Activated CD8-positive, alpha-beta memory T cell treated with anti-CD3 and anti-CD28 coated beads, Interleukin-2, amount 50 U/mL, for 48 hours (primary cell): ENCODE measurements at places on chromosomes 4 and X.

DNA sequence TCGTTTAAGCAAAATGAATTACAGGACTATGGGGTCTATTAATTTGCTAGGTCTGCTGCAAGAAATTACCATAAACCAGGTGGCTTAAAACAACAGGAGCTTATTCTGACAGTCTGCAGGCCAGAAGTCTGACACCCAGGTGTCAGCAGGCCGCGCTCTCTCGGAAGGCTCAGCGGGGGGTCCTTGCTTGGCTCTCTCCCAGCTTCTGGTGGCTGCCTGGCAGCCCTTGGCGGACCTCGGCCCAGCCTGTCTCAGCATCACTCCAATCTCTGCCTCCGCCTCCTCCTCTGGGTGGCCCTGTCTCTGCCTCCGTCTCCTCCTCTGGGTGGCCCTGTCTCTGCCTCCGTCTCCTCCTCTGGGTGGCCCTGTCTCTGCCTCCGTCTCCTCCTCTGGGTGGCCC is 580.5 kb upstream of the FAT1 start:
- no peak for DNase-seq

DNA sequence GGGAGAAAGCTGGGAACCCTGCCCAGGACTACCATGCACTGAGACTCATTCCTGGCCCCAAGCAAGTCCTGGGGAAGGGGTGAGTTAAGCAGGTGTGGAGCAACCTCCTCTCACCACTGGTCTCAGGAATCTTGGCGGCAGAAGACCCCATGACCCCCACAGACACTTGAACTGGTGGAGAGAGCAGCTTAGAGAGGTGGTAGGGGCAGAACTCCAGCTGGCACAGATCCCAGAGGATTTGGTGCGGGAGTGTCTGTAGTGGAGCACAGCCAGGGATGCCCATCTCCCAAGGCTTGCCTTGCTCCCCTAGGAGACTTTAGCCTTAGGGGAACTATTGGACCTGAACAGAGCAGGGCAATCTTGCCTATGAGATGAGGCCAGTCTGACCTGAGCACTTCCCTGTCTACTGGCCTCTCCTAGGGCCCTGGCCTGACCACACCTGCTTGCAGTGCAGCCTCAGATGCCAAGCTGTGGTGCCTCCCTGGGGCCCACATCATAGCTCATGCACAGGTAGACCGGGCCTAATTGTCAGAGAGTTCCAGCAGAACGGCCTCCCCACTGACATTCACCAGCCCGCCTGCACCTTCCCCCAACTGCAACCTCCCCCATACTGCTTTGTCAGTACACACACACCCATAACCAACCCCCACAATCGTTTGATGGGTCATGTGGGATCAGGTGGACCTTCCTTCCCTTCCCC is 78.0 kb downstream of the NAA11 start:
- no peak for DNase-seq

GRCh38 chr4:148800336-148800885 is 358.2 kb upstream of the NR3C2 start:
- DNase-seq = no peak

- no peak for DNase-seq
Observed at GRCh38 chr4:2060611-2061185, 1.6 kb downstream of the NAT8L start.

DNA sequence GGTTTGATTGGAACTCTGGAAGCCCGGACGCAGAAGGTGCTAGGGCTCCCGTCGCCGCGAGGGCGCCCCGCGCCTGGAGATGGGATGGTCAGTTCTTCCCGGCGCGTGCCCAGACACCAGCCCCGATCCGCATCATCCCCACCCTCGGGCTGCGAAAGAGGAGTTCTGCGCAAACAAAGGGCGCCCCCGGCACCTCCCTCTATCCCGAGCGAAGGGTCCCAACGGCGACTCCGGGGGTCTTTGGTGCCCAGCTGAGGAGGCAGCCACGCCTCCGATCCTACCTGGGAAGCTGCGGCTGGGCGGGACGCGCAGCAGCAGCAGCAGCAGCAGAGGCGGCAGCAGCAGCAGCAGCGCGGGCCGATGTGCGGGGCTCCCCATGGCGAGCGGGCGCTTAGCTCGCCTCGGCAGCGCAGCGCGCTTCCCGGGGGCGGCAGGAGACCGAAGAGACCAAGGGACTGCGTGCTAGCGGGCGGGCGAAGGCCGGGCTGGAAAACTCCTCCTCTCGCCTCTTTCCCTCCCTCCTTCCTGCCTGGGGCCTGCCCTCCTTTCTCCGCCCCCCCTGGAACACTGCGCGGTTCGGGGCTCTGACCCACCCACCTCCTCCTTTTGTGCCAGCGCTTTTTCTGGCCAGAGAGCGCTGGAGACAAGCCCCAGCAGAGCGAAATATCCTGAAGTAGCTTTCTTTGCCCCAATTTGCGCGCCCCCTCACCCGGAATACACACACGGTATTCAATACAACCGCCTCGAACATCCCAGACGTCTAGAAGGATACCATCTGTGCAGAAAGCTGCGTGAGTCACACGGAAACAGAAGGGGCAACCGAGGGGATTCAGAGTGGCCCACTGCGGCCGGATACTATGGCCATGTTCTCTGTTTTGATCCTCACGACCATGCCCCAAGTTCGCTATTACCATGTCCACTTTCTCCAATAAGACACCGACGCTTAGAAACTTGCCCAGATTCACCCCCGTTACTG is at the start of gene SRPX:
SRPX (minus strand) TSS at position 457 of the 976 bp plus-strand sequence; CDS start at position 378, 79 bp downstream.
- DNase-seq = no peak

DNA sequence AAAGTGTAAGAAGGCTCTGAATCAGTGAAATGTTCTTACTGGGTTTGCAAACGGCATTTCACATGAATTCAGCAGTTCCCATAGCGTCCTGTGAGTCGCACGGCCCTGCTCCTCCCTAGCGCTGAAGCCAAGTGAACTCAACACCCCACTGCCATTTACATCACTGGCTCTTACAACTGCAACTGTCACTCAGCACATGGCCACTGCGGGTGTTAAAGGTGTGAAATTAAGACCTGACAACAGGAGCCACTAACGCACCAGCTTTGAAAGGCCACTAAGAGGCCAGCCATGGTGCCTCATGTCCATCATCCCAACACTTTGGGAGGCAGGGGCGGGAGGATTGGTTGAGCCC is 31.7 kb downstream of the RNF212 start:
- no peak for DNase-seq

- no peak for DNase-seq
Observed at GRCh38 chrX:153392642-153393321, 8.4 kb downstream of the PNMA6E start.

DNA sequence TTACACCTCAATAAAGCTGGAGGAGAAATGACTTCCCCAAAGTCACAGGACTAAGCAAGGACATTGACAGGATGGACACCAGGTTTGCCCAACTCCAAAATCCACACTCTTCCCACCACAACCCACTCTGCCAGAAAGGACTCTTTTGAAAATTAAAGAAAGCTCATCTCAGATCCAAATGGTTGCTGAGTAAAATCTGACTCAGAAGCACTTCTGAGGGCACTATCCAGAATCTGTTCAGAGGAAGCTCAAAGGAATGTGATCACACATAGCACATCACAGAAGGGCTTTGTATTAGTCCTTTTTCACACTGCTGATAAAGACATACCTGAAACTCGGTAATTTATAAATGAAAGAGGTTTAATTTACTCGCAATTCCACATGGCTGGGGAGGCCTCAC is 155.5 kb downstream of the RAB28 start:
- no peak for DNase-seq

DNA sequence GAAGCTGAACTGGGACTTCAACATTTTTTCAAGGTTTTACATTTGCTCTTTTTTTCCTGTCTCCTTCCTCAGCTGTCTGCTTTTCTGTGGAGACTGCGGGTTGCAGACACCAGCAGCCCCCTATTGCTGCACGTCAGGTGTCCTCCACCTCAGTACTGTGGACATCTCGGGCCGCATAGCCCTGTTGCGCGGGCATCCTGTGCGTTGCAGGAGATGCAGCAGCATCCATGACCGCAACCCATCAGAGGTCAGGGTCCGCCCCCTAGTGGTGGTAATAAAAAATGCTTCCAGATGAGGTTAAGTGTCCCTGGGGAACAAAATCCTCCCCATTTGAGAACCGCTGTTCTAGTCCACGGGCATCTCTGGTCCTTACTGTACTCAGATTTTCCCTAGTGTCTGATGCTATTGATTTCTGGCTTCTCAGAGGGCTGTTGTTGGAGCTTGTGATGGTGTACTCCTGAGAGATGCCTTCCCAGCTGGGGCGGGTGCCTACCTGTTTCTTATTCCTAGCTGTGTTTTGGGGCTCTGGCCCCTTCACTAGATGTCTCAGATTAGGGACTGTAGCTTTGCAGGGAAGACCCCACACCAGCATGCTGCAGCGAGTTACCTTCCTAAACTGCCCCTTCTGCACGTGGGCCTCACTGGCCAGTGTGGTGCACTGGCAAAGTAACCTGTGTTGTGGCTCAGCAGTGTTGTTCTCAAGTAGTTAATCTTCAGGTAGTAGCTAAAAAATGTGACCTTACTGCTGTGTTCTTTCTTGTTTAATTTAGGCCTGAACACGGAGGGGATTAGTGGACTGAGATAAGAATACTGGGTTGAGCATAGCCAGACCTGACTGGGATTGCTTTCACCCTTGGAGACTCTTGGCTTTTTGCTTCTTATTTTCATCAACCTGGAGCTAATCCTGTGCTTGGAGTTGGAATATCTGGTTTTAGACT is 28.2 kb downstream of the NSD2 start:
- DNase-seq = peak; percentile 83

- no peak for DNase-seq
Observed at GRCh38 chr4:184348311-184349233, 125.8 kb downstream of the IRF2 start.

GRCh38 chr4:94472056-94472826 is 20.5 kb downstream of the PDLIM5 start:
- no peak for DNase-seq

GRCh38 chrX:1781766-1782165 is 166.9 kb downstream of the ASMT start:
- no peak for DNase-seq

- DNase-seq = no peak
Observed at GRCh38 chr4:110704748-110705439, 82.0 kb upstream of the PITX2 start.

GRCh38 chr4:139773560-139774318 is 108.1 kb downstream of the MGST2 start:
- DNase-seq = no peak

- peak; percentile 91 for DNase-seq
Observed at GRCh38 chr4:10457255-10457801, at the start of gene ZNF518B. Gene ZNF518B (minus strand): TSS chr4:10457426. CDS start chr4:10446328, 11,098 bp downstream.

- no peak for DNase-seq
Observed at GRCh38 chr4:138891631-138892031, 124.0 kb upstream of the NOCT start.

DNA sequence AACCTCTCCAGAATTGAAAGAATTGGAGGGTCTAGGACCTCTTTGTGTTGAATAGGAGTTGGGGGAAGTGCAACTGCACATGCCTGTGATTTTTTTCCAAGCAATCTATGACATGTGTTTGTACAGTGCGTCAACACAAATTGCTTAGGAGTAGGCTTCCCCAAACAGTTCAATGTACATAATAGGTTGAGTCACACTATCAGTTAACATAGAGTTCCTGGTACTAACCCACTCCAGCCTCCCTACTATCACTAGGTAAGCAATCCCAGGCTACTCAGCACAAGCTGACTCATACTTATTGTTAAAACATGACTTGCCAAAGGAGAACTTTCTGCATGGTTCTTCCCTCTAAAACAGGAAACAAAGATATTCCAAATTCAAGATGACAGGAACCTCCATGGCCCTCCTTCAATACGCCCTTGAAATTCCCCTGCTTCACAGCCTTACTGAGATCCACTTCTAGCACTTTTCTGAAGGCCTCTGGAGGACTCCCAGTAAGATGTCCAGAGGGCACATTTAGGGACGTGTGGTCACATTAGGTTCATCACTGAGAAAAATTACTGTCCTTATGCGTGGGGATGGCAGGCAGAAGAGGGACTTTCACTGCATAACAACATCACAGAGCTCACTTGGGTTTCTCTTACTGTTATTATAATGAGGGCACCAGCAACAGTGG is 8.4 kb upstream of the VSIG1 start:
- no peak for DNase-seq

DNA sequence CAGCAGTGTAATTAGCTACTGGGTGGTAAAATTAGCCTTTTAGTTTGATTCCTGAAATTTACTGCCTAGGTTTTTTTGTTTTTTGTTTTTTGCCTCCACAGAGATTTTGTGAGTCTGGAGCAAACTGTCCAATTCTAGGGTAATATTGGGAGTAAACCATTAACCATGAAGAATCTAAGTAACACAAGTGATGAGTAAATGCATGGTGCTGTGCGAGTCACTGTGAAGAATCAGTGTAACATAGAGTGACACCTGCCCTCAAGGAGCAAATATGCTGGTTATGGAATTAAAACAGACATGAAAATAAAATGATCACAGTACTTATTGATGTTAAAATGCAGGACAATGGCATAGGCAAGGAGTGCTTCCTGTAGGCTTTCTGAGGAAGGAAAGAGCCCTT is 60.1 kb downstream of the LRP2BP start:
- no peak for DNase-seq
